ENCODE measurements at places on chromosomes 1 and 21.

GRCh38 chr1:208252836-208253576, 8.8 kb upstream of the PLXNA2 start:
- DNase-seq: no peak
- H3K4me1 ChIP-seq: peaks cover 21% of the 10 kb centered on the region
- no peak overlapping the region for H3K4me3 ChIP-seq
- H3K36me3 ChIP-seq: no peaks in the 10 kb centered on the region
- peaks cover 39% of the 10 kb centered on the region for H3K27me3 ChIP-seq

DNA sequence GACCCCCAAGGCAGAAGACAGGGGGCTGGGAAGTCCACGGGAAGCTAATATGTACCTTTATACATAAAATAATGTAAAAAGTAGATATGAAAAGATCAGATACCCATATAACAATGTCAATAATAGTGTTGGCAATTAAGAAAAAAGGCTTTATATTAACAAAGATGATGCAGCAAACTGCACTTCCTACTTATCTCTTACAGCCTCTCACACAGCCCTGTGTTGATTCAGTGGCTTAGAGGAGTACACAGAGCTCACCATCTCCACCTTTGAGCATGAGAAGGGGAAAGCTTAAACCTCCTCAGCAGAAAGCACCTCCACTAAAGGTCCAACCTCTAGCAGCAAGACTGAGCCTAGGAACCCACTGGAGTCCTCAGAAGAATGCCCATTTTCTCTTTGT, 7.2 kb upstream of the VSIG8 start:
- no peak overlapping the region for H3K4me3 ChIP-seq
- H3K4me1 ChIP-seq: peaks cover 16% of the 10 kb centered on the region
- no peaks in the 10 kb centered on the region for H3K27me3 ChIP-seq
- H3K27ac ChIP-seq: no peak overlapping the region
- peak; percentile 56 for DNase-seq
- no peaks in the 10 kb centered on the region for H3K36me3 ChIP-seq

- H3K4me3 ChIP-seq: no peak overlapping the region
- no peaks in the 10 kb centered on the region for H3K27me3 ChIP-seq
- DNase-seq: no peak
- no peaks in the 10 kb centered on the region for H3K36me3 ChIP-seq
- H3K27ac ChIP-seq: no peak overlapping the region
- H3K4me1 ChIP-seq: no peaks in the 10 kb centered on the region
Measured at GRCh38 chr1:159756397-159756796, 24.4 kb upstream of the DUSP23 start.

- no peak overlapping the region for H3K4me3 ChIP-seq
- no peak for DNase-seq
- H3K36me3 ChIP-seq: no peaks in the 10 kb centered on the region
- H3K27me3 ChIP-seq: no peaks in the 10 kb centered on the region
Measured at GRCh38 chr1:240687820-240688219, 75.9 kb upstream of the GREM2 start.

DNA sequence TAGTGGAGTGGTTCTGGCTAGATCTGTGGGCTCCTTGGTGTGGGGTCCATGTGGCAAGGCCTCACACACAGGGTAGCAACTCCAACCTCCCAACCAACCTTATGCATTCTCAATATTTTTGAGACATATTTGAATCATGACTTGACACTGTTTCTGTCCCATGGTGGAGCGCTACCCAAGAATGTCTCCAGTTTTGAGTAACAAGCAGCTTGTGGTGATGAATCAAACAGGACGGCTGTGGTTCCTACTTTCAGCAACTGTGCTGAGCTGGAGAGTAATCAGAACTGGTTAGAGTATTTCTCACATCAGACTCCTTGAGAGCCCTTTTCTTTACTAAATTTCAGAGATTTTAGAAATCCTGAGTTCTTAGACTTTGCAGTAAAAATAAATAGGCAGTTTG, 3.1 kb downstream of the LCE3D start:
- no peaks in the 10 kb centered on the region for H3K27me3 ChIP-seq
- no peak overlapping the region for H3K27ac ChIP-seq
- H3K4me1 ChIP-seq: no peaks in the 10 kb centered on the region

GRCh38 chr21:43853851-43854772, 10.9 kb upstream of the AGPAT3 start:
- no peak overlapping the region for H3K27ac ChIP-seq
- peak; percentile 66 for DNase-seq
- H3K4me1 ChIP-seq: no peaks in the 10 kb centered on the region
- H3K27me3 ChIP-seq: peaks cover 9% of the 10 kb centered on the region
- no peak overlapping the region for H3K4me3 ChIP-seq

GRCh38 chr1:145992502-145992936, 3.9 kb downstream of the TXNIP start:
- peaks cover 38% of the 10 kb centered on the region for H3K36me3 ChIP-seq
- no peaks in the 10 kb centered on the region for H3K27me3 ChIP-seq
- H3K4me3 ChIP-seq: peak overlapping the region; percentile 91

GRCh38 chr1:246333855-246334254, 173.2 kb downstream of the SMYD3 start:
- peaks cover 7% of the 10 kb centered on the region for H3K36me3 ChIP-seq
- no peak overlapping the region for H3K4me3 ChIP-seq
- no peaks in the 10 kb centered on the region for H3K27me3 ChIP-seq

GRCh38 chr1:155967341-155968050, 10.9 kb downstream of the ARHGEF2 start:
- H3K27me3 ChIP-seq: no peaks in the 10 kb centered on the region
- H3K36me3 ChIP-seq: peaks cover 67% of the 10 kb centered on the region
- H3K4me1 ChIP-seq: peaks cover 29% of the 10 kb centered on the region
- DNase-seq: no peak
- H3K27ac ChIP-seq: peak overlapping the region; percentile 50
- H3K4me3 ChIP-seq: no peak overlapping the region

DNA sequence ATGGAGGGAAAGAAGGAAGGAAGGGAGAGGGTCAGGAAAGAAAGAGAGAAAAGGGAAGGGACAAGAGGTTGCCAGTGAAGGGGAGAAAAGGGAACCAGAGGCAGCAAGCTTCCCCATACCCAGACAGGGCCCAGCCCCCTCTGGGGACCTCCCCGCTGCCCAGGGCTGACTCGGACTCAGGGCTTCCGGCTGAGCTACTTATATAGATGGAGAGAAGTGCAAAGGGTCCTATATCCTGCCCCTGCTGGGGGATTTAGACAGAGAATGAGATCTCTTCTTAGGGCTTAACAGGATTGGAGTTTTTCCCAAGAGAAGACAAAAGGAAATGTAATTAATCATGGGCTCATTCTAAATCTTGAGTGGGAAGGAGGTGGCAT, at the start of gene ETV3L:
ETV3L (minus strand) TSS at position 176 of the 377 bp plus-strand sequence. CDS start 285 bp downstream, outside the sequence.
- H3K27ac ChIP-seq: no peak within 1 kb of the TSS
- peaks cover 4% of the 10 kb centered on the region for H3K4me1 ChIP-seq
- no peaks in the 10 kb centered on the region for H3K36me3 ChIP-seq
- H3K27me3 ChIP-seq: no peaks in the 10 kb centered on the region

GRCh38 chr1:229155472-229155871, 115.4 kb upstream of the RAB4A start:
- DNase-seq: no peak
- no peaks in the 10 kb centered on the region for H3K36me3 ChIP-seq
- no peaks in the 10 kb centered on the region for H3K4me1 ChIP-seq
- H3K4me3 ChIP-seq: no peak overlapping the region

DNA sequence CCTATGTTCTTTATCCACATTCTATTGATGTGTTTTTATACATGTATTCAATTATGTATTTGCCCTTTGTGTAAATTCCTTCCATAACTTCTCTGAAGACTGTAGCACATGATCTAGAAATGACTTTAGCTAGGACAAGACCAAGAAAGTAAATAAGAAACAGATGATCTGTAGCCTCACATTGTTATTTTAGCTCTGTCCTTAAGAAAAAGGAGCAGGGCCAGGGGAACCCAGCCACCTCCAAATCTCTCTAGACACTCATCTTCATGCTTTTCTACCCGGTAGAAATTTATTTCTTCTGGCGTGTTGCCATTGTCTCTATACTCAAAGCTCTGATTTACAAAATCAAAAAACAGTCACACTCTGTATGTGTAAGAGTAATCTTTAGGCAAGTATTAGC, 27.1 kb downstream of the CDC7 start:
- no peaks in the 10 kb centered on the region for H3K27me3 ChIP-seq
- no peak for DNase-seq
- no peak overlapping the region for H3K4me3 ChIP-seq
- no peak overlapping the region for H3K27ac ChIP-seq
- H3K4me1 ChIP-seq: no peaks in the 10 kb centered on the region

GRCh38 chr1:77288275-77288674, 6.5 kb downstream of the AK5 start:
- DNase-seq: no peak
- H3K4me1 ChIP-seq: peaks cover 2% of the 10 kb centered on the region
- peaks cover 4% of the 10 kb centered on the region for H3K36me3 ChIP-seq

- H3K4me1 ChIP-seq: peaks cover 7% of the 10 kb centered on the region
- H3K36me3 ChIP-seq: no peaks in the 10 kb centered on the region
- DNase-seq: peak; percentile 45
- no peaks in the 10 kb centered on the region for H3K27me3 ChIP-seq
- peak overlapping the region; percentile 41 for H3K4me3 ChIP-seq
Measured at GRCh38 chr1:67347688-67348472, 40.2 kb downstream of the IL12RB2 start.

DNA sequence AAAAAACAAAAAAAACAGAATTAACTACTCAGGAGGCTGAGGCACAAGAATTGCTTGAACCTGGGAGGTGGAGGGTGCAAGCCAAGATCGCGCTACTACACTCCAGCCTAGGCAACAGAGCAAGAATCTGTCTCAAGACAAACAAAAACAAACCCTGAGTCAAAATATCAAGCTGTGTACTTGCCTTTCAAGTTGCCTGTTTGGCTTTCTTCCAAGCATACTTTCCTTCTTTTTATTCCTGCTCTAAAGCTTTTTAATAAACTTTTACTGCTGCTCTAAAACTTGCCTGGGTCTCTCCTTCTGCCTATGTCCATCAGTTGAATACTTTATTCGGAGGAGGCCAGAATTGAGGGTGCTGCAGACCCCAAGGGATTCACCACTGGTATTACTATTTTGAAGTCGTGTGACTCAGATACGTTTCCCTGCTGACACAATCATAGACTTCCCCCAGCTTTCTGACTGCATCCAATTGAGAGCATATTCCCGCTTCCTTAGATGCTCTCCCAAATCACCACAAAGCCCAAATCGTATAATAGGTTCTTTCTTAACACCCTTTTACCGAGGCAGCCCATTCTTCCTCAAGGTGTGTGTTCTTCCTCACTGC, 3.5 kb upstream of the ACBD6 start:
- H3K36me3 ChIP-seq: no peaks in the 10 kb centered on the region
- H3K4me3 ChIP-seq: peak overlapping the region; percentile 13
- DNase-seq: peak; percentile 94
- no peak overlapping the region for H3K27ac ChIP-seq
- H3K4me1 ChIP-seq: peaks cover 22% of the 10 kb centered on the region
- H3K27me3 ChIP-seq: no peaks in the 10 kb centered on the region

DNA sequence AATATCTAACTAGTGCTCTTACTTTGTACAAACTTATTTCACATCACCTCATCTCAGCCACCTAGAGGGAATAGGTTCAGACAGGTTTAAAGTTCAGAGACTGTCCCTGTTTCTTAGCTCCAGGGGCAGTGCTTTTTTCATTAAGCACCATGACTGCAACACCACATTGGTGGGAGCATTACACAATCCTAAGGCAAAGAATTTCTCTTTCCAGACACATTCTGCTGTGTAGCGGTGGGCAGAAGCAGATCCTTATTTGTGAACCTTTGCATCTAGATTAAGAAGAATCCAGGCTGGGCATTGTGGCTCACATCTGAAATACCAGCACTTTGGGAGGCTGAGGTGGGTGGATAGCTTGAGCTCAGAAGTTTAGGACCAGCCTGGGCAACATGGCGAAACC, 16.1 kb downstream of the LCA5L start:
- no peak overlapping the region for H3K27ac ChIP-seq
- no peaks in the 10 kb centered on the region for H3K27me3 ChIP-seq
- DNase-seq: no peak

All from osteoblast (primary cell).